ENCODE measurements at places on chromosomes 6 and 20. TPM values are rescaled to one million over a fixed set of nuclear protein-coding genes. Genes with fewer than 3 reads are reported as not detected.

- no peak for DNase-seq
- H3K4me3 ChIP-seq = no peak overlapping the region
- H3K27ac ChIP-seq = no peak overlapping the region
Observed at GRCh38 chr6:22147921-22148776, 148.7 kb downstream of the PRL start.

- no peak for DNase-seq
- no peaks in the 10 kb centered on the region for H3K27me3 ChIP-seq
- no peak overlapping the region for H3K27ac ChIP-seq
Observed at GRCh38 chr6:75449630-75450206, 43.9 kb downstream of the FILIP1 start.

DYNLT2 gene
- total RNA-seq = 6.9 TPM

GRCh38 chr6:109927052-109927451 is 51.1 kb upstream of the GPR6 start:
- H3K27ac ChIP-seq = no peak overlapping the region
- no peaks in the 10 kb centered on the region for H3K4me1 ChIP-seq
- no peak for DNase-seq
- no peak overlapping the region for H3K4me3 ChIP-seq

- no peak for DNase-seq
- no peaks in the 10 kb centered on the region for H3K4me1 ChIP-seq
- no peak overlapping the region for H3K27ac ChIP-seq
- no peak overlapping the region for H3K4me3 ChIP-seq
- no peaks in the 10 kb centered on the region for H3K27me3 ChIP-seq
Observed at GRCh38 chr6:47278545-47278944, 31.2 kb downstream of the TNFRSF21 start.

BCAS1 gene
- total RNA-seq = 0.32 TPM

SLC22A2 gene
- not detected for total RNA-seq

ADGRF1 gene
- total RNA-seq = not detected

DNA sequence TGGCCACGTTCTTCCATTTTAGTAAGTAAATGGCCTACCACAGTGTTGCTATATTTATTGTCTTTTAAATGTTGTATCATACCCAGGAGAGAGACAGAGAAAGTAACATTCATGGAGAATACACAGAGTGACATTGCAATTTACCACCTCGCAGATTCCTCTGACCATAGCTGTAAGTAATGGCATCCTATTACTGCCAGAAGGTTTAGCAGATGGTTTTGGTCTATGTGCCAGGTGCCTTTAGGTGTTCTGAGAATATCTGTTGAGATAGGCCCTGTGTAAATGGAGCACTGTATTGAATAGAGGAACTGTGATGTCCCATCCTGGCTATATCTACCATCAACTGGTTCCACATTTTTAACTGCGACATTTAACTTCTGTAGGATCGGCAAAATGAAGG is 559.6 kb downstream of the KIF16B start:
- no peak for DNase-seq
- no peaks in the 10 kb centered on the region for H3K27me3 ChIP-seq
- H3K27ac ChIP-seq = no peak overlapping the region

BMP2 gene
- not detected for total RNA-seq

- peaks cover 16% of the 10 kb centered on the region for H3K4me1 ChIP-seq
- no peaks in the 10 kb centered on the region for H3K36me3 ChIP-seq
- no peaks in the 10 kb centered on the region for H3K27me3 ChIP-seq
- DNase-seq = no peak
Observed at GRCh38 chr20:59137532-59137931, 26.1 kb upstream of the ZNF831 start.

All from CD4-positive, alpha-beta memory T cell (primary cell).